ENCODE measurements at places on chromosomes 6 and 20.

DNA sequence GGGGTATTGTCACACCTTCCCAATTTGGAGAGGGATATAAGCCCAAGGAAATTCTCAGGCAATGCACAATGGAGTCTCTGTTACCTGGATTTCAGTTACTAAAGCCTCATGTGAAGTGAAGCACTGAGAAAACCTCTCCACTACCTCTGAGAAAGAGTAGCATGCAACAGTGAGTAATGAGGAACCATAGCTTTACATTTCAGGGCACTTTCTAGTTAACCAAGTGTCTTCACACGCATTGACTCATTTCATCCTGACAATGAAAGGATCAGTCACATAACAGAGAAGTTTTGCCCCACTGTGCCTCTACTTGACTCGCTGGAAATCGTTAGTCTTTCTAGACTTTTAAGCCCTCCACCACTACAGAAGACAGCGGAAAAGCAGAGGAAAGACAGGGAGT is 86.2 kb upstream of the ARID1B start:
- no peak for DNase-seq

- DNase-seq = no peak
Observed at GRCh38 chr6:48996461-48997119, 466.5 kb downstream of the MMUT start.

DNA sequence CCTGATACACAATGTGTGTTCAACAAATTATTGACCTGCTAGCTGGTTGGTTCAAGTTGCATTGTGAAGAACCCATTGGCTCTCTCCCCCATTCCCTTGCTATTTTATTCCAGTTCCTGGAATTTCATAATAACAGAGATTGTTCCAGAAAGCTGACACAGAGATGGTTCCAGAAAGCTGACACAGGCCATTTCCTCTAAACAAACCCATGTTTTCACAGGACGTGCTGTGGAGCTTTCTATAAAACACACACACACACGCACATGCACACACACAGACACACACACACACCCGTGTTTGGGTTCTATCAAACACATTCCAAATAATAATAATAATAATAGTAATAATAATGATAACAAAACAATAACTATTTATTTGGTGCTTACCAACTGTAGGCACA is 259.1 kb downstream of the CLIC5 start:
- no peak for DNase-seq

DNA sequence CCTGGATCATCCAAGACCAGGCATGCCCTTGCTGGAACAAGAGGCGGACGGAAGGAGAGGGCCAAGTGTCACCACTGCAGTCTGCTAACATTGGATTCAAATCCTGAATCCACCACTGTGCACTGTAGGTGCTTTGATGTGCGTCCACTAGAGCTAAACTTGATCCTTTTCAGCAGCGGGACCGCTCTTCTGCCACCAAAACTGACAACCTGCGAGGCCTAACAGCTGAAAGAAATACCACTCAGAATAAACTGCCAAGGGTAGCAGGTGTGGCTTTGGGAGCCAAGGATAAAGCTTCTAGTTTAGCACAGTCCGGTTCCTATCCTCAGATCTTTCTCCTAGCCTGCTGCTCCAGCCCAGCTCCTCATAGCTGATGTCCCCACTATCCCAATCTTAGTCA is 108.0 kb downstream of the ATXN1 start:
- no peak for DNase-seq

GRCh38 chr6:37680668-37681067 is 17.0 kb downstream of the MDGA1 start:
- no peak for DNase-seq

- DNase-seq = no peak
Observed at GRCh38 chr6:84556541-84557335, 207.7 kb downstream of the TBX18 start.

DNA sequence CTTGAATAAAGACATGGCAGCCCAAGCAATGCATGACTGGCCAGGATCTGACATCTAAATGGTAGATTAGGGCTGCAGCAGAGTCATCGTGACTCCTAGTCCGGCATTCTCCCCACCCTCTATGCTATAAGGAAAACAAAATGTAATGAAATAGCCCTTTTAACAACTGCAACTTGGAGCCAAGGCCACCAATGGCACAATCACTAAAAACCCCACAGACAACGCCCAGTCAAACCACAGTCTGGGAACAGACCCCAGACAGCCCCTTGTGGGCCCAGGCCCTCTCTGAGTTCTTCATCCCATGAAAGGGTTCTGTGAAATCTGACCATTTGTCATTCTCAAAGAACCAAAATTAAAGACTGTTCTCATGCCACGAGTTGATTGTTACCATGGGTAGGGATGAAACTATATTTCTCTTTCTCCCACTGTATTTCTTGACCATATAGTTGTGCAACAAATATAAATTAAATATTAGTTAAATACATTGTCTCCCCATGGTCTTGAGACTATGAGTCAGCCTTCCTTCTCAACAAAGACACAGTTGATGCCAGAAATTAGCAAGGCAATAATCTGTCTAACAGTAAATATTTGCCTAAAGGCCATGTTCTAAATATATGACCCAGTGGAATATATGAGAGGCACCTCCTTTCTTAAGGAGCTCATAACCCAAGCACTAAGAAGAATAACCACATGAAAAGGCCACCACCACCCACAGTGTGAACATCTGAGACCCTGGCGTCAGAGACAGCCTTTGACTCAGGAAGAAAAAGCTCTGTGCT is 85.6 kb upstream of the SSTR4 start:
- no peak for DNase-seq

DNA sequence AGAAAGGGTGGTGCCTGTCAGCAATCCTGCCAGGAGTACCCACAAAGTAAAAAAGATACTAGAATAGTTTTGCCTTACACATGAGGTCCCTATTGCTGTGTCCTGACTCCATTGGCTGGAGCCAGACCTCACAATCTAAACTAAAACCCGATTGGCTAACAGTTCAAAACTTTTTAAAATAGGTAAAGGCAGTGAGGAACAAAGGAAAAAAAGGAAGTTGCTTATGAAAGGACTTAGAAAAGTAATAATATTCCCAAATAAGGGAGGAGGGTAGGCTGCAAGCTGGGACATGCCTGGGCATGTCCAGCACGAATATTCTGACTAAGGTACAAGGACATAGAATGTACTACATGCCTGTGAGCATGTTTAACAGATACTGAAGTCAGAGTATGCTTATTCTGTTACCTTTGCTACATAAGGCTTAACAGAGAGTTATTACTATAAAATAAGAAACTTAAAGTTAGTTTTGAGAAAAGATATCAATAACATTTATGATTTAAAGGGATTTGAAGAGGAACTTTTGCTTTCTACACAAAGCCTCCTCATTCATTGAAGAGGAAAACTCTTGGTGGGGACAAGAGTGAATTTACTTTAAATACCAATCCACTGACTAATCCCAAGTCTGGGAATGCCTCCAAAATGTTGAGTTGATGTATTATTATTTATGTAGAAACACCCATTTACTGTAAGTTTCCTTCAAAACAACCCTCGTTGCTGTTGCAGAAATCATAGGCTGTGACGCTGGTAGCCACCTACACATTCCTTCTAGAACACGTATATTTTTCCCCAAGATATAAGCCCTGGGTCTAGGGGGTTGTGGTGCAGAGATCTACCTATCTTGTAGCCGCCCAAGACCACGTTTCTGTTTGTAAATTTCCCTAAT is 8.2 kb upstream of the MTHFD1L start:
- no peak for DNase-seq

GRCh38 chr6:111486921-111487320 is 3.9 kb upstream of the REV3L start:
- DNase-seq = no peak

- no peak for DNase-seq
Observed at GRCh38 chr6:140874066-140874465, 1258.7 kb upstream of the GJE1 start.

GRCh38 chr6:11683871-11684270 is 94.7 kb downstream of the ADTRP start:
- DNase-seq = no peak

DNA sequence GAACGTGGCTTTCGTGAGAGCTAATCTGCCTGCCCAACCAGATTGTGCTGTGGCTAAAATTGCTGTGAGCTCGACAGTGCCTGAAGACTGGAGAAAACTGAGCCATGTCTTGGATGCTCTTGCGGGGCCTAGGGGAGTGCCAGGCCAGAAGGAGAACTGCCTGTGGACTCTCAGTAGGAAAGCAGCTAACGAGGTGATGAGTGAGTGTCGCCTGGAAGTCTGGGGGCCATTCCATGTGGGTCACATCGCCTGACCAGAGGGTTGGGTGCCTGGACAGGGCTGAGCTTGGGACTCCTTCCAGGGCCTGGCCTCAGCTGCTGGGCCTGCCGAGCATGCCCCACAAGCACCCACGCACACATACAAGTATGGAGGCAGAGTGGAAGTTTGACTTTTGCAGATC is 166.5 kb downstream of the VEGFA start:
- DNase-seq = no peak

DNA sequence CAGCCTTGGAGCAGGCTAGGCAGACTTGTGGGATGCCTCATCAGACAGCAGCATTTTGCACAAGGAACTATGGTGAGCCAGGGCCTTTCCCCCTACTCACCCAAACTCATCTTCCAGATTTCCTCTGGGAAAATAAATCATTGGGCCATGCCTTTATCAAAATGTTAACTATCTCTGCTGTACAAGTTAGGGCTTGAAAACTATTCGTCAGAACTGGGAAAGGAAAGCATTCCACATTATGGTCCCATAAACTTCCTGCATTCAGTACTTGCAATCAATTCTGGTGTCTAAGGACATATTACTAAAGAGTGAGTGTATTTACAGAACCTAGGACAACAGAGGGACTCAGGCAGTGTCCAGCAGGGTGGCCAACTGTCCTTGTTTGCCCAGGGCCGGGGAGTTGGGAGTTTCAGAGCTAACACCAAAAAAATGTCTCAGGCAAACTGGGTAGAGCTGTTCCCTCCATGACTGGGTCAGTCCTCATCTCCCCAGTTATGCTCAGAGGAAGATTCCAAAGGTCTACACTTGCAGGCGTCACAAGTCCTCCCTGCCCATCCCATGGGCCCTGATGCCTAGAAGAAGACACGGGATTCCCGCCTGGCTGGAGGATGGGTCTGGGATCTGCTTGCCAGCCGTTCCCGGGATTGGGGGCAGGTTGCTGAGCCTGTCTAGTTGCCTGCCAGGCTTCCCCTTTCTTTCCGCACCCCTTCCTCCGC is 72.2 kb downstream of the SLC22A3 start:
- DNase-seq = no peak

- DNase-seq = no peak
Observed at GRCh38 chr6:100461917-100462705, 2.6 kb downstream of the SIM1 start.

DNA sequence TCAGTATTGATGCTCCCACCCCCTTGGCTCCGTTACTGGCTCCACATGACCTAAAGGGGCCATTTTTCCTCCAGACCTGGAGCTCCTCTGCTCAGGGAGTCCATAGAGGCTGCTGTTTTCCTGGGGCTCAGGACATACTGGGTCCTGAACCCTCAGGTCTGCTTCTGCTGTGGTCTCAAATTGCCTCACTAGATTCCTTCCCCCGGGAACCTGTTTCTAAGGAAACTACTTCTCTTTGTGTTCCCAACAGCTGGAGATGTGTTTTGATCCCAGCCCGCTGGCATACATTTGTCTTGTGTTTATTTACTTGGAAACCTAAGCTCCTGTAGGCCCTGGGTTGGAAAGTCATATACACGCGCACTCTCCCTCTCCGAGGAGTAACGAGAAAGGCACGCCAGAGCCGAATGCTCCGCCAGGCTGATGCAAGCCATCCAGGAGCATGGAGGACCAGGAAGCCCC is 222.8 kb downstream of the UST start:
- DNase-seq = no peak

DNA sequence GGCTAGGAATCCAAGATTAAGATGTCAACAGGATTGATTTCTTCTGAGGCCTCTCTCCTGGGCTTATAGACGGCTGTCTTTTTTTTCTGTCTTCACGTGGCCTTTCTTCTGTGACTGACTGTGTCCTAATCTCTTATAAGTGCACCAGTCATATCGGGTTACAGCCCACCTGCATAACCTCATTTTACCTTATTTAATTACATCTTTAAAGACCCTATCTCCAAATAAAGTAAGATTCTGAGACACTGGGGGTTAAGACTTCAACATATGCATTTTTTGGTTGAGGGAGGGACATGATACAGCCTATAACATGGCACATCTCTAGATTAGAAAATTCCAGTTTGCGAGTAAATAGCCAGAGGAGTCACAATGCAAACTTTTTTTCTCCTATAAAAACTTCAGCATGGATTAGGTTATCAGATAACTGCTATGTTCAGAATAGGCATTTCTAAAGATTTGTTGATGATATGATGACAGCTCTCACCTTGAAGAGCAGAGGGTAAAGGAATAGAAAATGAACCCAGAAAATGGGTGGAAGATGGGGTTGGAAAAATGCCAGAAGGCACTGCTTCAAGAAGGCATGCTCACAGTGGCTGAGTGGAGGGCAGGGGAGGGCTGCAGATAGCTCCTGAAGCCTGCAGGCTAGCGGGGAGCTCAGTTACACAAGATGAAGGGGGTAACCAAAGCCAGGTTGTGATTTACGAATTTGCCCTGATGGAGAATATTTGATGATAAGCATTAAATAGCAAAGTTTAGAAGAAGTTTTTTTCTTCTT is 8.7 kb upstream of the PDE7B start:
- DNase-seq = no peak

DNA sequence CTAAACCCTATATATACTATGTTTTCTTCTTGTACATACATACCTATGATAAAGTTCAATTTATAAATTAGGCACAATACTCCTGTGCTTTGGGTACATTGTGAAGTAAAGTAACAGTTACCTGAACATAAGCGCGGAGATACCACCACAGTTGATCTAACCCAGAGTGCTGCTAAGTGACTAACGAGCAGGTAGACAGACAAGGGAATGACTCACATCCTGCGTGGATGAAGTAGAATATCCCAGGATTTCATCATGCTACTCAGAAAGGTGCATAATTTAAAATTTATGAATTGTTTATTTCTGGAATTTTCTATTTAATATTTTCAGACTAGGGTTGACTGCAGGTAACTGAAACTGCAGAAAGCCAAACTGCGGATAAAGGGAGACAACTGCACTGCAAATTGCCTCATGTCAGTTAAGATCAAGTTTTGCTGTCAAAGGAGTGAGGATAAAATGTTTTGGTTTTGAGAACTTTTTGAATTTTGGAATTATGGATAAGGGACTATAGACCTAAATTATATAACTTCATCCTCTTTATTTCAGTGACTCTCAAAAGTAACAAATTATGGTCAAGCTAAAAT is 14.4 kb downstream of the MKKS start:
- DNase-seq = no peak

Data from stimulated activated CD8-positive, alpha-beta memory T cell treated with anti-CD3 and anti-CD28 coated beads, Interleukin-2, amount 100 ng/mL, for 1 hour (primary cell).